ENCODE measurements at places on chromosomes 12 and 14.

- no peak for DNase-seq
These were observed 303 bp downstream of the PUS7L start for GRCh38 chr12:43758247-43758727.

GRCh38 chr14:88154926-88155325 is 150.0 kb downstream of the GPR65 start:
- DNase-seq: no peak

GRCh38 chr12:4607056-4607455 is 41.8 kb downstream of the AKAP3 start:
- no peak for DNase-seq

- DNase-seq: no peak
These were observed 303.9 kb downstream of the NOVA1 start for GRCh38 chr14:26293909-26294308.

DNA sequence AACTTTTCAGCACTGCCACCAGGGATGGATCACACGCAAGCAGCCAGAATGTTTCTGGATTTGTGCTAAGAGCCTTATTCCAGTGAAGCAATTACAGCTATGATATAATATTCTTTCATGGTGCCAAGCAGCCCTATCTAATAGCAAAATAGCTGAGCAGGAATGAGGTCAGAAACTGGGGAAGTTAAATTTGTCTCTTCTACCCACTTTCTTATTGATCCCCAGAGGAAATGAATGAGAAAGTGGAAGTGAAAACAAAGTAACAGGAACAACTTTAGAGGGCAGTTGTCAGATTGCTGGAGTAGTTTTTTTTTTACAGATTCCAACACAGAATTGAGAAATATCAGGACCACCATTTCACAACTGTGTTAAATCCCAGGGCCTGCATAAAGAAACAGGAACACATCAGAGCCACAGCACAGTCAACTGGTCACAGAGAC is 44.8 kb downstream of the GCH1 start:
- no peak for DNase-seq
